GM23338 (cell line): ENCODE measurements at places on chromosomes 4 and X. TPM values are rescaled to one million over a fixed set of nuclear protein-coding genes. Genes with fewer than 3 reads are reported as not detected.

DNA sequence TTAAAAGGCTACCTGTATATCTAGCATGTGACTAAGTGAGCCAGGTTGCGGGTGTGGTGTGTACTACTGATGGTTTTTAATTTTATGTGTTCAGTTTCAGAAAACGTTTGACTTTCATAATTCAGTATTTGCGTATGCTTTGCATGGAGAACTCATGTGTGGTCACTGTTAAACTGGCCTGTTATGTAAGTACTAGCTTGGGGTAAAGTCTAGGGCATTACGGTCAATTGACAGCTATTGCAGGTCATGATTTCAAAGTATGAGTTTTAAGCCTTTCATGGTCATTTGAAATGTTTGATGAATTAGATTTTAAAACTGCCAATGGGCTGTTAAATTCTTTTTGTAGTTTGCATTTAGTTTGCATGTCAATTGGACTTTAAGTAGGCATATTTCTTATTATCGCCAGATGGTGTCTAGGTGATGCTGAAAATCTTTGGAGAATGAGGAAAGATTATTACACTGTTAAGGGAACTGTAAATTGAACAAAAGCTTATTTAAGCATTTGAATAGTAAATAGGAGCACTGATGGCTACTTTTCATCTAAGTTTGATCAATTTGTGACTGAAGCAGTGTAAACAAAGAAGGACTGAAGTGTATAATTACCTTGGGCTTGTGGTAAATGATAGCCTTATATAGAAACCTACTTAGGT is 563.4 kb downstream of the DACH2 start:
- DNase-seq = no peak
- H3K27me3 ChIP-seq = no peaks in the 10 kb centered on the region
- H3K4me3 ChIP-seq = no peak overlapping the region
- H3K27ac ChIP-seq = no peak overlapping the region
- no peaks in the 10 kb centered on the region for H3K36me3 ChIP-seq

DNA sequence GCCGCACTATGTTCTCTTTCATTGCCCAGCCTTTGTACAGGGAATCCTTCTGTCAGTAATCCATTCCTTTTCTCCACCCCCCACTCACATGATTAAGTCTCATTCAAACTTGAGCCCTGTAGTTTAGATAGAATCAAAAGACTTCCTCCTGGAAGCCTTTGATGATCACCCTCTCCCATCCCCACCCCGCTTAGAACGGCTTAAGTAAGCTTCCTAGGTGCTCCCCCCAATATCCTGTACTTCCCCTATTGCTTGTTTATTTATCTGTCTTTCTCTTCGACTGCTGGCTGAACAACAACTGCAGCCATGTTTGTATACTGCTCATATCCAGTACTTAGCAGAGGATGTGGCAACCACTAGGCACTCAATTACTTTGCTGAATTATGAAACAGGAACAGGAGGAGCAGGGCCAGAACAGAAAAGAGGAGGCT is 38.5 kb upstream of the GPC3 start:
- no peaks in the 10 kb centered on the region for H3K27me3 ChIP-seq
- H3K27ac ChIP-seq = no peak overlapping the region
- H3K36me3 ChIP-seq = no peaks in the 10 kb centered on the region
- no peaks in the 10 kb centered on the region for H3K4me1 ChIP-seq
- no peak for DNase-seq

DNA sequence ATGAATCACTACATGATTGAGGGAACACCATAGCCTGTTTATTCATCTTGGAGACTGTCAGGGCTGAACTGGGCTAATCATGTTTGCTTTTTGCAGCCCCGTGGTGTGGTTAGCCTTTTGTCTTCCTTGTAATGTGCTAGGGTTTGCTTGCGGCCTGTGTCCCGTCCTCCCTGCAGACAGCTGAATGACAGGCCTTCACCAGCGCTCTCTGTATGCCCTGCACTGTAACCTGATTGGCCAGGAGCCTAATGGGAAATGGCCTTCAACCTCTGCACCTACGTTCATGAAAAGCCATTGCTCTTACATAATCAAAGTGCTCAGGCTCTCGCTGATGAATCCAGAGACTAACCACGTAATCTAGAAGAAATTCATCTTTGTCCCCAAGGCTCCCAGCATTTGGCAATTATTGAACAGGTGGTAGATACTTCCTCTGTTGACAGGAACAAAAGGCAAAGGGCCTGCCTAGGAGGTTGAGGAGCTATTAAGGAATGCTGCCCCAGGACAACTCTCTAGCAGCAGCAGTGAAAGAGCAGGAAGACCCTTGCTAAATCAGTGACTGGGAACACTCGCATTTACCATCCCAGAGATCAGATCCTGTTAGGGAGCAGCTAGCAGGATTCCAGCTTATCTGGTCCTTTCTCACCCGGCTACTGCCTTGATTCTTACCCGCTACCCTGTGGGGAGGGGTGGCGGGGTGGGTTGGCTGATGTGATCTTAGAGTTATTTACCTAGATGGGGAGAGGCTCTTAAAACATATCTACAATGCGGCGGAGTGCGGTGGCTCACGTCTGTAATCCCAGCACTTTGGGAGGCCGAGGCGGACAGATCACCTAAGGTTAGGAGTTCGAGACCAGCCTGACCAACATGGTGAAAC is 42.3 kb upstream of the FAT1 start:
- H3K4me3 ChIP-seq = no peak overlapping the region
- no peak for DNase-seq
- no peak overlapping the region for H3K27ac ChIP-seq
- H3K4me1 ChIP-seq = peaks cover 5% of the 10 kb centered on the region; the same call in 1 of the 2 replicates

GRCh38 chr4:172985552-172985951 is 183.1 kb upstream of the GALNT7 start:
- no peak overlapping the region for H3K4me3 ChIP-seq
- H3K36me3 ChIP-seq = no peaks in the 10 kb centered on the region
- H3K27me3 ChIP-seq = no peaks in the 10 kb centered on the region
- no peak overlapping the region for H3K27ac ChIP-seq
- H3K4me1 ChIP-seq = peaks cover 27% of the 10 kb centered on the region

Gene OPRPN
- total RNA-seq = not detected in 2 replicates

- no peak overlapping the region for H3K27ac ChIP-seq
- DNase-seq = no peak
- H3K4me3 ChIP-seq = no peak overlapping the region
These were observed 38.1 kb upstream of the PDE5A start for GRCh38 chr4:119666653-119667091.

Gene DAPP1
- not detected in 2 replicates for total RNA-seq

Gene INTU
- 16.6 and 17.0 TPM in 2 replicates for total RNA-seq

Gene KLKB1
- total RNA-seq = 10.9 and 22.7 TPM in 2 replicates

- peaks cover 3% of the 10 kb centered on the region; the same call in 1 of the 2 replicates for H3K4me1 ChIP-seq
- H3K27me3 ChIP-seq = no peaks in the 10 kb centered on the region
- H3K27ac ChIP-seq = no peak overlapping the region
- peak overlapping the region; percentile 45; the same call in 1 of the 2 replicates for H3K4me3 ChIP-seq
These were observed 780 bp downstream of the SLC6A8 start for GRCh38 chrX:153688506-153688905.

DNA sequence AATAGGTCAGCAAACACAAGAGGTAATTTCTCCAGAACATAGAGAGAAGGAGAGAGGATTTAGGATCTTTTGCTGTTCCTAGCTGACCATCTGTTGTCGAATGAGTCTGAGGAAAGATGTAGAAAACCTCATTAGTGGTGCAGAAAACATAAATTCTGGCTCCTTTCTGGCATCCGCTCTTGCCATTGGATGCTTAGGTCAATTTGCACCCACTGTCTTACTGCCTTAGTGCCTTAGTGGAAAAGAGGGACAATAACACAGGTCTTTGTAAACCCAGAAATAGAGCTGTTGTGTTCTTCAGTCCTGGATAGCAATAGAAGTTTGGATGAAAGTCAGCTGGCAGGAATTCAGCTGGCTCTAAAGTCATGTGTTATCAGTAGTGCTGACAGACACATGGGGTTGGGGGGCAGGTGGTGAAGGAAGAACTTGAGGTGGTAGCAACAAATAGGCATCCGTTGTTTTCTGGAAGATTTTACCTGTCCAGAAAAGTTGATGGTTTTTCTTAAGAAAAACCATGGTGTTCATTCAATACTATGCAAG is 78.2 kb downstream of the GLRA2 start:
- H3K27me3 ChIP-seq = no peaks in the 10 kb centered on the region
- H3K36me3 ChIP-seq = no peaks in the 10 kb centered on the region
- no peak overlapping the region for H3K4me3 ChIP-seq
- no peak for DNase-seq
- H3K4me1 ChIP-seq = no peaks in the 10 kb centered on the region

Gene SPIN4
- total RNA-seq = 14.8 and 18.6 TPM in 2 replicates

- no peak overlapping the region for H3K4me3 ChIP-seq
- H3K4me1 ChIP-seq = peaks cover 3% of the 10 kb centered on the region; the same call in 1 of the 2 replicates
- peak; percentile 58 for DNase-seq
- no peaks in the 10 kb centered on the region for H3K36me3 ChIP-seq
These were observed 127.1 kb downstream of the FBXO8 start for GRCh38 chr4:174156239-174156826.
